ENCODE measurements at places on chromosomes 3 and 15.

- DNase-seq, result no peak
These were observed 220.0 kb upstream of the UBE2E2 start for GRCh38 chr3:22982981-22983587.

DNA sequence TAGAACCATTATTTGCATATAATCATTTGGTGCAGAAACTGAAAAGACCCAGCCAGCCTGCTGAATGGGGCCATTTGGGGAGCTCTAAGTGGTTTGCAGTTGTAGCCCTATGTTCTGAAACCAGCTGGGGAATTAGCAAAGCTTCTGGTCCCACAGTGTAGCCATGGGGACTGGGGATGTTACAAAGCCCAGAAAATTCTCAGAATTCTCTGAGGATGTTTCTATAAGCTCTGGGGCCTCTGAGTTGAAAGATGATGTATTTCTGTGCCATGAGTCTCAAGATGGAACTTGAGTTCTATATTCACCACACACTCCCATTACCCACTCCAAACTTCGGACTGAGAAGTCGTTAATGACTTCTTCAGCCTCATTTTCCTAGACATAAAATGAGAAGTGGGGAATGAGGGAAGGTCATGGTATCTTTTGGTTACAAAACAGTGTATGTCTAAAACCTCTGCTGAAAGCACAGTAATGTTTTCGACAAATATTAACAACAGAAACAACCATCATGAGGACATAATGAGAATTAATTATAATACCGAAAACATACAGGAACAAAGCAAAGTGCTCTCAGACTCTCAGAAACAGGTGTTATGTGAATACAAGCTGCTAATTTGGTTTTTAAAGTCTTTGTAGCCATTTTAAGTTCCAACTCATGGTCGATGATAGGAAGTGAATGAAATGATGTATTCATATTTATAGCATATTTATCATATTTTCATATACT is 89.4 kb downstream of the RFTN1 start:
- no peak for DNase-seq

DNA sequence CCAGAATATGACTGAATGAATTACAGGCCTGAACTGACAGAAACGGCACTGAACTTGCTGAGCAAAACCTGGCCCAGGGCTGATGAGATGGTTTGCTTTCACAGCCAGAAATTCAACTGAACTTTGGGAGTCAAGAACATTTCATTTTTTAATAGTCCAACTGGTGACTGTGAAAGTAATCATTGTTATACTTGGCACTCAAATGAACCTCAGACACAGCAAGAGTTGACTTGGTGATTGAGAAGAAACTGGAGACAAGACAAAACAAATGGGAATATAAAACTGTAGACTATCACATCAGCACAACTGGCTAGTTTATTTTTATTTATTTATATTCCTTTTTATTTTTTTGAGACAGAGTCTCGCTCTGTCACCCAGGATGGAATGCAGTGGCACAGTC is 858.9 kb upstream of the CFAP20DC start:
- DNase-seq, result no peak

GRCh38 chr3:5006755-5007202 is 27.5 kb downstream of the BHLHE40 start:
- DNase-seq, result no peak

GRCh38 chr15:61116825-61117224 is 112.3 kb downstream of the RORA start:
- no peak for DNase-seq

- no peak for DNase-seq
These were observed 42.0 kb downstream of the PIAS1 start for GRCh38 chr15:68096099-68096498.

All from nucleus accumbens (tissue), 56 donors.